Right forelimb (tissue), 1 donor: ENCODE measurements at places on chromosomes 6 and 20.
A peak's percentile ranks its signal among the peaks of the same experiment; 100 is the strongest.

GRCh38 chr6:37556881-37557644 lies 57.4 kb upstream of the CCDC167 start:
- DNase-seq: no peak

GRCh38 chr20:15596220-15596890 lies 976.9 kb downstream of the KIF16B start:
- DNase-seq: no peak

DNA sequence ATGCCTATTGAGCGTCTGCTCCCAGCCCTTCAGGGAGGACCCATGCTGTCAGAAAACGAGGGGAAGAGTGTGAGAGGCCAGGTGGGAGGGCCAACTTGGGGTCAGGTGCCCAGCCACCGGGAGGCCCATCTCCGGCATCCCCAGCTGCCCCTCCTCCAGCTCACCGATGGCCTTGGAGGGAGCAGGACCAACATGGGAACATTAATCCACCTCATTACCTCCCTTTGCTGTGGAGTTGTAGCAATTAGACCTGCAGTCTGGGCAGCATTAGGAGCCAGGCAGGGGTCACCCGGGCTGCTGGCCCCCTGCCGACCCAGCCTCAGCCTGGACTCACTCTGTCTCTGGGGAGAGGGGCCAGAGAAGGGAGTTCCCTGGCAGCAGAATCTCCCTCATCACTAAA lies 25.1 kb downstream of the DLGAP4 start:
- DNase-seq: no peak

DNA sequence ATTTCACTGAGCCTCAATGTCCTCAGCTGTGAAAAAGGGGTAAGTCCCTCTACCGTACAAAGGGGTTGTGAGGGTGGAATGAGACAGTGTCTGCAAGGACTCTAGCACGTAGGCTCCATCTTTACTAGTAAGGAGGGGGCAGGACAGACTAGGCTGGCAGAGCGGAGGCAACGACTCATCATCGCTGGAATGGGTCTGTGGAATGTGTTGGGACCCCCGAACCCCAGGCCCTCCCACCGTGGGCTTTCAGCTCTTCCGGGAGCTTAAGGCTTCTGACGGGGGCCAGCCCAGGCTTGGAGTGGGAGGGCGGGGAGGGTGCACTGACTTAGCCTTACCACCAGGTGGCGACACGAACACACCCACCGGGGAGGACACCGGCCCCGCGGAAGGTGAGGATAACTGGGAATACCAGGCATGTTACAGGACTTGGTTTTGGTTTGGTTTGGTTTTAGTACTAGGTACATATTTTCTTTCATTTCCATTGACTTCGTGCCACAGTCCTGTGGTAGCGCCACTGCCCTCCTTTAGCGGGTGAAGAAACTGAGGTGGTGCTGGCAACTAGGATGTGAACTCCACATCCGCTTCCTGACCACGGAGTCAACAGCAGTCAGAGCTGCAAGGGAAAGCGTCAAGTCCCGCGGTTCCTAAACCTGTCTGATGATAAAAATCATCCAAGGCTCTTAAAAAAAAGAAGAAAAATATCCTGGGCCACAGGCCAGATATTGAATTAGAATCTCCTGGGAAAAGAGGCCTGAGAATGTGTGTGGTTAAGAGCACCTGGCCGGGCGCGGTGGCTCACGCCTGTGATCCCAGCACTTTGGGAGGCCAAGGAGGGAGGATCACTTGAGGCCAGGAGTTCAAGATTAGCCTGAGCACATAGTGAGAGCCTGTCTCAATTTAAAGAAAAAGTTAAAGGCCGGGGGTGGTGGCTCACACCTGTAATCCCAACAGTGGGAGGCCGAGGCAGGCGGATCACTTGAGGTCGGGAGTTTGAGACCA lies 10.3 kb upstream of the TULP1 start:
- peak; percentile 86 for DNase-seq

- DNase-seq: no peak
These were observed 3.5 kb downstream of the CST3 start for GRCh38 chr20:23634044-23634801.

DNA sequence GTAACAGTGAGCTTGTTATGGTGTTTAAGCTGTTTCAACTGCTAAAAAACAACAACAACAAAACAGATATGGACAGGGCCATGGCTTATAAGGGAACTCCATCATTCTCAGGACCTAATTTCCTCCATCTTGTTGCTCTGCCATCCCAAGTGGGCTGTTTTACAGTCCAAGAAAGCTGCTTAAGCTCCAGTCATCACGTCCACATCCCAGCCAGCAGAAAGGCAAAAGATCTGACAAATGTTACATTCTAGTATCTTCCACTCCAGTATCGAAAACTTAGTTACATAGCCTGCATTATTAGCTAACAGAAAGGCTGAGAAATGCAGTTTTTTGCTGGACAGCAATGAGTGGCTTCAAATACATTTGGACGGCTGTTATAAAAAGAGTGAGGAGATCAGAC lies 23.0 kb upstream of the TFAP2A start:
- no peak for DNase-seq

DNA sequence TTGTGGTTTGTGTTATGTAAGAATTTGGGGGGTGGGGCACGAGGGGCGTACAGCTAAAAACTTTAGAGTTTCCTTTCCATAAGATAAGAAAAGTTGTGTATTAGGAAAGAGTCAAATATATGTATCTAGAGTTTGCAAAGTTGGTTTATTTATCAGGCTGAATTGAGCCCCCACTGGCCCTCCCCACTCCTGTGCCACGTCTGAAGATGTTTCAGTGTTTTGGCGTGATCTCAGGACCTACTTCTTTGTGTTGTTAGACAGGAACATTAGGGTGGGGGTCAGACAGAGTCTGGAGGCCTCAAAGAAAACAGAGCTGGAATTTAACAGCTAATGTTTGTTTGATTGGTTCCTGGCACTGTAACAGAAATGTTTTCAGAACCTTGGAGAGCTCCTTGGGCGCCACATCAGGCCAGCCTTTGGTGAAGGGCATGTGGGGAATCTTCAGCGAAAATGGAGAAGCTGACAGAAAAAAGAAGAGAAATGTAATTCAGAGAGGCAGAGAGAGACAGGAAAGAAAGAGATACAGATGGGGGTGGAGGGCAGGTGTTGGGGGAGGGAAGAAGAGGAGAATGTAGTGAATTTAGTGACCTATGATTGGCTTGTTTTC lies 674 bp downstream of the NRSN1 start:
- peak; percentile 80 for DNase-seq
